Caki2 (cell line): ENCODE measurements at places on chromosomes 12 and 14.
A peak's percentile ranks its signal among the peaks of the same experiment; 100 is the strongest.

GRCh38 chr12:110079477-110080400 is 31.4 kb upstream of the C12orf76 start:
- no peak for DNase-seq

DNA sequence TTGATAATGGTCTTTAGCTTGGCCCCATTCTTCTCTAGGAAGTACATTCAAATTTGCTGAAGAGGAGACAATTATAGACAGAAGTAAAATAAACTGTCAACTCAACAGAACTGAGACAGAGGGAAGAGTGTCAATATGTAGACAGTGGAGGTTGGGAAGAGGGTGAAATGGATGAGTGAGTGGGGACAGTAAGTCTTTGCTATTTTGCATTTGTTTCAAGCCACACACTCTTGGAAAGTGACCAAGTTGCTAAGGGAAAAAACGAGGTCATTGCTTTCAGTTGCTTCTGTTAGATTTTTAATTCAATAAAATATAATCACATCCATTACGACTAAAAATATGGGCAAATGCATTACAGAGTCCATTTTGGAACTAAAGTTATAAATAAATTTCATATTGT is 47.8 kb downstream of the BTBD7 start:
- DNase-seq: peak; percentile 62

DNA sequence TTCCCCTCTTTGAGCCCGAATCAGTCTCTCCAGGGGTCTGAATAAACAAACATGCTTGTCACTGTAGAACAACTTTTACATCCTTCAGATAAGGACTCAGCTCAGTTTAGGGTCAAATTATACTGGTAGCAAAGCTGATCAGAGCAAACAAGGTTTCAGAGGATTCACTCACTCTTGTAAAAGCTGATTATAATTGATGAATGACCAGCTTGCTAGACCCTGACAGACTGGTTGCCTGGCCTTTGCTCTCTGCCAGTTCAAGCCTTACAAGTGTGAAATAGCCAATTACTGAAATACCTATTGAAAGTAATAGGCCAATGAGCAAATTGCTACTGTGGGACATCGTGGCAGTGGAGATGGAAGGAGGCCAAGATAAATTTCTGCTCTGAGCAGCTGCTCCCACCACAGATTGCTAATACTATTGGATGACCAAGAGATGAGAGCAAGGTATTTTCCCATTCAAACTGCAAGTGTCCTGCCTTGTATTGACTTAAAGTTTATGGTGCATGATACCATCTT is 177.6 kb downstream of the PDZRN4 start:
- DNase-seq: peak; percentile 52

DNA sequence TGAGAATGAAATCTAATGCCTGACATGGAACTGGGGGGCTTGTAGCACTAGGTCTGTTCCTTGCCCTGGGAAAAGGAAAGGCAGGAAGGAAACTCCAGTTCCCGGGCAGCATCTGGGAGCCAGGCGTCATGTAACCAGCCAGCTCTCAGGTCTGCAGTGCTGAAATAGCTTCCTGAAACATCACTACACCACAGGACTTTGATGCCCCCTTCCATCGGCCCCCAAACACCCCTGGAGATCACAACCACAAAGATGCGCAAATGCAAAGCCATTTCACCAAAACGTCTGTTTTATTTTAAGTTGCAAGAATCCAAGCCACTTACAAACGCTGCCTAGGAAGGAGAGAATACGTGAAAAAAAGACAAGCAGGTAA is 40.9 kb downstream of the KCTD10 start:
- DNase-seq: no peak

- no peak for DNase-seq
Measured at GRCh38 chr12:4089121-4089606, 184.4 kb upstream of the CCND2 start.

GRCh38 chr14:35878272-35879150 is 52.4 kb downstream of the BRMS1L start:
- DNase-seq: peak; percentile 50

- no peak for DNase-seq
Measured at GRCh38 chr14:95520346-95520745, 3.9 kb upstream of the SYNE3 start.

DNA sequence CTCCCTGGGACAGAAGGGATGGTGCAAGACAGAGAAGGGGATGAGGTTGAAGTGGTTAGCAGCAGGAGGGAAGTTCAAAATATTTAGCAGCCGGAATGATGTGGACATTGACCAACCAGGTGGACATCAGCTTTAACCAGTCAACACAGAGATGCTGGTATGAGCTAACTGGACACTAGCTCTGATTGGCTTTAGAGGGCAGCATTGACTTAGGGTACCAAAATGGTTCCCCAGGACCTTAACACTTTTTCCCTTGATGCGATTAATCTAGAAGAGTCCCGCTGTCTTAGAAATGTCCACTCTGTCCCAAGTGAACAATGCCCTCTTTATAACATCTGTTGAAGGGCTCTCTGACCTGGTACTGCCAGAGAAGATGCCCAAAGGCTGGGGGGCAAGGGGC is 134.0 kb upstream of the GSC start:
- no peak for DNase-seq

GRCh38 chr12:121602766-121603165 is 21.9 kb upstream of the KDM2B start:
- DNase-seq: no peak

GRCh38 chr14:49134940-49135339 is 451.2 kb downstream of the RPS29 start:
- DNase-seq: no peak

GRCh38 chr12:49550693-49551252 is 11.9 kb downstream of the KCNH3 start:
- DNase-seq: no peak

DNA sequence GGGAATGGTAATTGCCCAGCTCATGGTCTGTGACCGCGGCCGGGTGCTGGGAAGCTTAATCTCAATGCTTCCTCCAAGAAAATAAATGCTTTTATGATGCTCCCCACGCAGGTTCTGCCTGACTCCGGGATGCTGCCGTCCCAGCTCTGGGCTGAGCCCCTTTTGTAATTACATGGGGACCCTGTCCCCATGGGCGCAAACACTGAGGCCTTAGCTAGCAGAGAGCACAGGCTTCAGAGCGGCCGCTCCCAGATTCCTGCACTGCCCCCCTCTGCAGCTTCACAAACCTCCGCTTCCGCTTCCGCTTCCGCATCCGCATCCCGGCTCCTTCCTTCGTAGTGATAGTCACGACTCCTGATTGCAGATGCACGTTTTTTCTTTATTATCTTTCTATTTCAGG is 129.5 kb downstream of the KIF26A start:
- DNase-seq: no peak
